H9 (cell line): ENCODE measurements at places on chromosomes 16 and 17. TPM values are rescaled to one million over a fixed set of nuclear protein-coding genes. Genes with fewer than 3 reads are reported as not detected.

GRCh38 chr16:11092788-11093571, 148.6 kb downstream of the CLEC16A start:
- no peak for DNase-seq

Gene KCNH6
- 1.6 and 2.3 TPM in 2 replicates for total RNA-seq

Gene ZSCAN10
- total RNA-seq: 207 and 212 TPM in 2 replicates

DNA sequence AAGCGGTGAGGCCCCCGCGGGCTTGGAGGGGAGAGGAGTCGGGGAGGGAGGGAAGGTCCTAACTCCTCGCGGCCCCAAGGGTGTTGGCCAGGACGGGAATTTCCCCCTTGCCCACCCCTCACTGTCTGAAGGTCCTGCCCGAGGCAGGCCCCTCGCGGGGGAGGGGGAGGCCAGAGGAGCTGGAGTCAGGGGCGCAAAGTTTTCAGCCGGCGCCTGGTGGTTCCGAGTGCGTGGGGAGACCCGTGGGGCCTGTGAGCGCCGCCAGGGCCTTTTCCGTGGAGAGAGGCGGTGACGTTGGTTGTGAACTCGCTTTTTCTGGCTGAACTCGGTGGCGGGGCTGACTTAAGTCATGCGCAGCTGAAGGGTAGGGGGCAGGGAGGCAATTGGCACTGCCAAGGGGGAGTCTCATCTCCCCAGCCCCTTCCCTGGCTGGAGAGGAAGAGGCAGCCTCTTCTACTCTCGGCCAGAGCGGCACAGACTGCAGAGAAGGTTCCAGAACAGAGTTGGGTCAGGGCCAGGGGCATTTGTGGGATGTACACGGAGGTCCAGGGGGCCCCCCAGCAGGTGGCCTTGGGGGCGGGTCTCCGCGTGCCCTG, 1.5 kb downstream of the CACNA1H start:
- no peak for DNase-seq

- no peak for DNase-seq
Observed at GRCh38 chr17:4536742-4537411, 18.3 kb downstream of the MYBBP1A start.

Gene TMED6
- 0.31 TPM in 1 of 2 replicates, not detected in the other for total RNA-seq

- peak; percentile 62 for DNase-seq
Observed at GRCh38 chr17:66715745-66716156, 119.2 kb upstream of the CACNG5 start.

Gene SLC38A7
- total RNA-seq: 25.0 and 26.6 TPM in 2 replicates

DNA sequence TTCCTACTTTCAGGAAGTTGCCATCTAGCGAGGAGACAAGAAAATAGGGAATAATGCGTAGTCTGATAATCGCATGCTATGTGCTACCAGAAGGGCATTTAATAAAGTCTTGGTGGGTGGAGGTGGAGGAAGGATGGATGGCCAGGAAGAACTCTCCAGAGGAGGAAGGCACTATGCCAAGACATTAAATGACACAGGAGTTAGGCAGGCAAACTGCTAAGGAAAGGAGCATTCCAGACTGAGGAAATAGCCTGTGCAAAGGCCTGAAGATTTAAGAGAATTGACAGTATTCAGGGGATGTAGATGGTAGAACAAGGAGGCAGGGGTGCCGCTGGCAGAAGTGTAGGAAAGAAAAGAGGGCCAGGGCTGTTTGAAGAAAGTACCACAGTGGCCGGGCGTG, 19.3 kb upstream of the ARHGAP44 start:
- DNase-seq: no peak

Gene RUNDC3A
- total RNA-seq: 2.2 and 3.8 TPM in 2 replicates

DNA sequence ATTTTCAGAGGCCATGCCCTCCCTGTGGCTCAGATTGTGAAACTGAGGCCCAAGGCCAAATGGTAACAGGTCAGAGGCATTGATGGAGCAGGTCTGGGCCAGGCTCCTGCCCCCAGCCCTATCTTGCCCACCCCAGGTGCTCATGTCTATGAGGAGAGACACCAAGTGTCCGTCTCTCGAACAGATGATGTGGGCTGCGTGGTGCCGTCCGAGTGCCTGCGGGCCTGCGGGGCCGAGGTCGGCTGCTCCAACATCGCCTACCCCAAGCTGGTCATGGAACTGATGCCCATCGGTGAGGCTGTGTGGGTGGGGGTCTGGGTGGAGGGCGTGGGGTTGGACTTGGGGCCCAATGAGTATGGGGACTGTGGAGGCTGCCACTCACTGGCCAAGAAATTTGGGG, 8.7 kb upstream of the FAM83G start:
- DNase-seq: no peak

Gene HERPUD1
- 28.9 and 30.8 TPM in 2 replicates for total RNA-seq

Gene KRTAP1-5
- total RNA-seq: not detected in 2 replicates

Gene CDK3
- 11.7 and 14.3 TPM in 2 replicates for total RNA-seq

GRCh38 chr17:4297351-4297750, 33.6 kb upstream of the ANKFY1 start:
- DNase-seq: no peak

- no peak for DNase-seq
Observed at GRCh38 chr16:74463888-74464287, 42.6 kb upstream of the CLEC18B start.

DNA sequence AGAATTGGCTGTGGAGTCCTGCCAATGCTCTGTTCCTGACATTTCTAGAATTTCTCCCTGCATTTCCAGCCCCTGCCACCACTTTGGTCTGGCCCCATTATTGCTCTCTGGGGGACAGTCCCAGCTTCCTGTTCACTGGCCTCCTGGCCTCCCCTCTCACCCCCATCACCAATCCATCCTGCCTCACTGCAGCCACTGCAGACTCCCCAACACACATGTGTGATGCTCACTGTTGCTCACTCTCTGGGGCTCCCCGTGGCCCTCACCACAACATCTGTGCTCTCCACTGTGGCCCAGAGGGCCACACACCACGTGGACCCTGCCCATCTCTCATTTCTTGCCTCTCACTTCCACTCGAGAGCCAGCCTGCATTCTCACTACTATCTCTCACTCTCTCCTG, 64.6 kb downstream of the SREBF1 start:
- no peak for DNase-seq

GRCh38 chr17:62073993-62074392, 8.9 kb upstream of the MED13 start:
- DNase-seq: no peak

DNA sequence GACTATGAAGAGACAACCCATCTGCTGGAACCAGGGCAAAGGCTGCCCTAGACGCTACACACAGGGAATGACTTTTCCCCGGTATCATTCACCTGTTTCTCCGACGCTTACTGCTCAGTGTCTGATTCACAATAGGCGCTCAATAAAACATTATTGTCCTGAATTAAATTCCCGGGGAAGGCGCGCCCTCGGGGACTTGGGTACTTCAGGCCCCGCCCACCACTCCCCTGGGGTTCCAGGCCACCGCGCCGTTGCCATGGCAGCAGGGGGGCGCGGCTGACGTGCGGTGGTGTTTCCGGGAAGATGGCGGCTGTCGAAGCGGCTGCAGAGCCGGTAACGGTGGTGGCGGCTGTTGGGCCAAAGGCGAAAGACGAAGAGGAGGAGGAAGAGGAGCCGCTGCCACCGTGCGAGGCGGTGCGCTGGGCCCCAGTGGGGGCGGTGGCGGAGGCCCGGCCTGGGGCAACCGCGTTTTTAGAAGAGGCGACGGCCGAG, at the start of gene RUNDC1:
Gene RUNDC1 (plus strand): TSS at position 292 of the 492 bp plus-strand sequence. CDS start 12 bp downstream, at position 304.
- peak; percentile 95 for DNase-seq

DNA sequence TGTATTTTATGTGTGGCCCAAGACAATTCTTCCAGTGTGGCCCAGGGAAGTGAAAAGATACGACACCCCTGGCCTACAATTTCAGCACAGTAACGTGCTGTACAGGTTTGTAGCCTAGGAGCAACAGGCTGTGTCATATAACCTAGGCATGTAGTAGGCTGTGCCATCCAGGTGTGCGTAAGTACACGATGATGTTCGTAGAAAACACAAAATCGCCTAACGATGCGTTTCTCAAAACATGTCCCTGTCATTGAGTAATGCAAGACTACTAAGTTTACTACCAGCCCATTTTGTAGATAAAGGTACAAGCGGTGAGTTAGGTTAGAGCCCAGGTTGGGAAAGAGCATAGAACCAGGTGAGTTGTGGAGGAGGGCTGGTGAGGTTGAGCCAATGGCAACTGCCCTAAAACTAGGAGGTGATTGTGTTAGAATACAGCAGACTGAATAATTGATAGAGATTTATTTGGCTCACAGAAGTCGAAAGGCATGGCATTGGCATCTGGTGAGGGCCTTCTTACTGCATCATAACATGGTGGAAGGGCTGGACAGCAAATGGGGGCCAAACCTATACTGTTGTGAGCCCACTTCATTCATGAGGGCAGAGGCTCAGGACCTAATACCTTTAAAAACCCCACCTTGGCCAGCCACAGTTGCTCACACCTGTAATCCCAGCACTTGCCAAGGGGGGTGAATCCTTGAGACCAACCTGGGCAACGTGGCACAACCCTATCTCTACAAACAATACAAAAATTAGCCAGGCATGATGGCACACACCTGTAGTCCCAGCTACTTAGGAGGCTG, 4.2 kb downstream of the EIF1 start:
- no peak for DNase-seq

Gene HOXB13
- not detected in 2 replicates for total RNA-seq

DNA sequence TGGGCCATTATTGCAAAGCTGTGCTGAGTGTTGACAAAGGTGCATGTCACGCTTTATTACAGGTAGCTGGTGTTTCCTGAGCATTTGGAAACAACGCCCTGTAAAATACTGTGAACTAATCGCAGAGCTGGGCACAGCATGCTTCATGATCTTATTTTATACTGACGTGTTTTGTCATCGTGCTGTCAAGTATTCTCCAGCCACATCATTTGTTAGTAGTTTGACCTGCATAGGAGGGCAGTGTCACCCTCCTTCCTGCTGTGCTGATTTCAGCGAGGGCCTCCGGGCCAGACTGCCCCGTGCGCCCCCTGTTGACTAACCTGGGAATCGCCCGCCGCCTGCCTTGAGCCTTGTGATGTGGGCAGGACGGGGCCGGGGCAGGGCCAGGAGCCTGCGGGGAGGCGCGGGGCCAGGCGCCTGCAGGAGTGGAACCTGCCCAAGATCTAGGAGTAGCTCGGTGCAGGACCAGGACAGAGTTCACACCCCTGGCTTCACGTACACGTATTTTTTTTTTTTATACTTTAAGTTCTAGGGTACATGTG, 820.7 kb downstream of the KCNJ18 start:
- DNase-seq: no peak

GRCh38 chr16:58026139-58026704, 668 bp downstream of the MMP15 start:
- DNase-seq: no peak

GRCh38 chr17:338442-339192, 14.0 kb downstream of the RPH3AL start:
- peak; percentile 29 for DNase-seq

Gene BAIAP3
- total RNA-seq: 5.9 and 6.8 TPM in 2 replicates
